Activated naive CD4-positive, alpha-beta T cell (primary cell): ENCODE measurements at places on chromosomes 16 and 17.

DNA sequence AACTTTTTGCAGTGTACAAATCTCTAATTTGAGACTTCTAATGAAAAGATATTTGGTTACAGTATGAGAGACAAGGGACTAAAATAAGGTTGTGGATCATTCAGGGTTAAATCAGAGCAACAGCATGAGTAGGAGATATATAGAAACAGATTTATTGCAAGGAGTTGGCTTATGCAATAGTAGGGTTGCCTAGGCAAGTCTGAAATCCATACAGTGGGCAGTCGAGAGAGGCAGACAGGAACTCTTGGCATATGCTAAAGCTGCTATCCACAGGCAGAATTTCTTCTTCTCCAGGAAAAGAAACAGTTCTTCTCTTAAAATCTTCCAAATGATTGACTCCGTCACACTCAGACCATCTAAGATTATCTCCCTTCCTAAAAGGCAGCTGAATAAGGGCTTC, 500.8 kb downstream of the MAF start:
- no peak for DNase-seq

- DNase-seq, result no peak
Observed at GRCh38 chr16:11410376-11411058, 65.3 kb downstream of the RMI2 start.

DNA sequence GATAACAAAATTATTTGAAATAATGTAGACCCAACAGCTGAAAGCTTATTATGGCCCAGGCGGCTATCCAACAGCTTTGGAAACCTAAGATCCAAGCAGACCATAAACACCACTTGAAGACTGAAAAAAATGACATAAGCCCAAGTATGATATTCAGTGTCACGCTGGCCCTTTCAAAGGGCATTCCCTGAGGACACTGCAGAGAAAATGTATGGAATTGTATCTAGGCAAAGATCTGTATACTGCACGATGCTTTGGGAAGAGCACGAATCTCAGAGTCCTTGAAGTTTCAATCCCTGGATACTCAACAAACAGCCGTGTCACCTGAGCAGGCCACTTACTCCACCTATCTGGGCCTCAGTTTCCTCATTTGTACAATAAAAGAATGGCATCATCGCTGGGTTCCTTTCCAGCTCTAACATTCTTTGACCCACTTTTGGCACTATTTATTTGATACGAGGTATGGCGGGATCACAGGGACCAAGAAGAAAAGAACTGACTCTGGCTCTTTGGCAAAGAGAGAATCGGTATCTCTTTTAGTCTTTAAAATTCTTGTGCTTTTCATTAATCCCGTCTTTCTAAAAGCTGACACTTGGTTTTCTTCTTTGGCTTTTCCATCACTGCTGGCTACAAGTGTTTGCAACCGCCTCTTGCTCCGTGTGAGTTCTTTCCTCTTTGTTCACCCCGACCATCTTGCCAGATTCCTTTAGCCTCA, 1.2 kb downstream of the STAT5B start:
- DNase-seq, result no peak

DNA sequence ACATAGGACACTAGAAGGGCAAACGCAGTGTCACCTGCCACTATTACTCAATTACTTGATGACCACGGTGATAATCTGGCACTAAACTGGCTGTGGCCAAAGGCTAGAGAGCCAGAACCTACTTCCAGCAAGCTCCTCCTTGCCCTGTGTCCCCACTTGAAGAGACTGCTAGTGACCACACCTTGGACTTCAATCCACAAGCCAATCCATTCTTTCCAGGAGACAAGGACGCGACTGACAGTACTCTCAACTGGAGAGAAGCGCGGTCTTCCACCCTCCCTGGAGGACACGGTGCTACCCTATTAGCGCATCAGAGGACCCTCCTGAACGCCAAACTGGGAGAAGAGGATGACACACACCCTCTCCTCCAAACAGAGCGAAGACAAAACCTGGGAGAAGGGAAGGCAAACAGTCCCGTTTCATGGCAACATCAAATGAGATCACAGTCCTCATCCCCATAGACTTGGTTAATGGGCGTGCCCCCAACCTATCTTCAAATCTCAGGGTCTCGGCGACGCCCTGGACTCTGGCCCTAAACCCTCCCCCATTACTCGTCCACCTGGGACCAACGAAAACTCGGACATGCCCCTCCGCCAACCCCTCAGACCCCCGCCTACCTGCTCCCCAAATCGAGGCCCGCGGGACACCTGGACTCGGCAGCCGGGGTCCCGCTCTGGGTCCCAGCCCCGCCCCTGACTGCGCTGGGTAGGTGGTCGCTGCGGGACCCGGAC, 508 bp downstream of the FLCN start:
- no peak for DNase-seq

- no peak for DNase-seq
Observed at GRCh38 chr16:61435346-61435745, 600.9 kb downstream of the CDH8 start.

DNA sequence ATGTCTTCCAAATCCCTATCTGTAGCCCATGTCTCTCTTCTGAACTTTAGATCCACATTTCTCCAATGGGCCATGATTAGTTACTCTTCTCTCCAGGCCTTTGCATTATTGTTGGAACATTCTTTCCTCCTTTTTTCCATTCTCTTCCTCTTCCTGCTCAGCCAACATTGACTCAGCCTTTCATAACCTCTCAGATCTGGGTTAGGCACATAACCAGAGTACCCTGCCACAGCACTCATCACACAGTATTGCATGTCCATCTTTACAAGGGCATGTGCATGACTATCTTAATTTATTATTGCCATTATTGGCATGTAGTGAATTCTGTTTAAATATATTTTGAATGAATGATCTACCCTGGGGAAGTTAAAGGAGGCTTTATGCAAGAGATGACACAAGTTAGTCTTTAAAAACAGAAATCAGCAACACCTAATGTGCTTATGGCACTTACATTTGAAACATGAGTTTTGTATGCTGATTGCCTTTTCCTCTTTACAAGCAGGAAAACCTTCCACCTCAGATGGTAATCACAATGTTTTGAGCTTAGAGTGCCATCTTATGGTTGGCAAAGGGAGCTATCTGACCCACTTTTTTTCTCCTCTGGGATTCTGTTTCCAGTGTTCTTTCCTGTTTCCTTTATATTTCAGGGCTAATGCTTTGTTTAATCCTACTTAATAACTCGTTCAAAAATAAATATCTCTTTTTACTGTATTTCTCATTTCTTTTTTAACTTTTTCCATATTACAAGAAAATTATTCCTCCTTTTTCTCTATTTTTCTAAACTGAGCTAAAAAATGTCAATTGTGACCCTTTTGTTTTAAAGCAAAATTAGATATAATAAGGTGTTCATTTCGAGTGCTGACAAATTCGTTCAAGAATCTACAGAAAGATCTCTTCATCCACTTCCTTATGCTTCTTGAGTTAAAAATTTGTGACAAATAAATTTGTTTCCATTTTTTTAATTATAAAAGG, 151.0 kb upstream of the RBL2 start:
- DNase-seq, result no peak

DNA sequence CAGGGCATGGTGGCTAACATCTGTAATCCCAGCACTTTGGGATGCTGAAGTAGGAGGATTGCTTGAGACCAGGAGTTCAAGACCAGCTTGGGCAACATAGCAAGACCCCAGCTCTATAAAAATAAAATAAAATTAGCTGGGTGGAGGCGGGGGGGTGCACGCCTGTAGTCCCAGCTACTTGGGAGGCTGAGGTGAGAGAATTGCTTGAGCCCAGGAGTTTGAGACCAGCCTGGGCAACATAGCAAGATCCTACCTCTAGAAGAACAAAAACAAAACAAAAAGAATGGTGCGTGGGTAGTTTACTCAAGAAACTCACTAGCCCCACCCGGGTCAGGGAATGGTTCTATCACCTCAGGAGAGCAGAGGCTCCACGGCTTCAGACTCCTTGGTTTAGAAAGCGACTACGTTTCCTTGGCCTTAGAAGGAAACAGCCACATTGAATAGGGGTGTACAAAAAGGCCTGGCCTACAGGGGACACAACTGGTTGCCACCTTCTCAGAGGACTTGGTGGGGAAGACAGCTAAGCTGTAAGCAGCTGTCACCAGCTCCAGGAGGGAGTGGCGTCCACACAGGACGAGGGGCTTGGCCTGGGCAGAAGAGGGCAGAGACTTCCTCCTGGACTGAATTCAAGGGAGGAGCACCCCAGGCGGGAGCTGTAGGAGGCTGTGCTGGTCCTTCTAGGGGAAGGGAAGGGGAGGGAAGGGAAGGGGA, 716 bp downstream of the TK1 start:
- DNase-seq, result no peak

GRCh38 chr17:22512997-22513538, 820.7 kb downstream of the KCNJ18 start:
- no peak for DNase-seq

DNA sequence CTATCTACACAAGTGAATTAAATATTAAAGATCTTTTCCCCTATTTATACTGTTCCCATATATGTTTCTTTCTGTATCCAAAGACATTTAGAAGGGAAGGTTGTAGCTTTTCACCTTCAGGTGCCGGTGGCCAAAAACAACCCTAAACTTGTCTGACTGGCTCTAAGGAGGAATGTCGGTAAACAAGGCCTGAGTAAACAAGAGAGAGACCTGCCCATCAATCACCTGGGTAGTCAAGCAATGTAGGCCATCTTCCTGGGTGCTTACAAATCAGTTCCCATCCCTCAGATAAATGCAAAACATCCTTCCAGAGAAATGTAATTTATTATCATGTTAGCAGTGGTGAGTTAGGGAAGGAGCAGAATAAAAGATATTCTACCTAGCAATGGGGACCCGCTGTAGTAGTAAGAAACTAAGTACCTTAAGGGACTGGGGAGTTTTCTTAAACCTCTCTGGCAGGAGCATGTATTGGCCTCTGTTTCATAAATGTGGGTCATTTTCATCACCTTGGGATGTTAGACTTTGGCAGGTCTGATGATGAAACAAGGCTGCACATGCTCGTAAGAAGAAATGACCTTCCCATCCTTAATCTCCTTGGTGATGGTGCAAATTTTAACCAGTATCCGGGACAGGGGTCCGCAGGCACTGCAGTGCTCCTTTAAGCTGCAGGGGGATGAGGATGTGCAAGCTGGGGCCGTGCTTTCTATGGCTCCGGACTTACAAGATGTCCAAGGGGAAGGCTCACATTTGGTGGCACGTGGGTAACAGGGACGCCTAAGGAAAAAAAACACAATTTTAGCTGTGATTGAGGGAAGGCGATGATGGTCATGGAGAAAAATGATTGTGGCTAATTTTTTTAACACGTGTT, 8.4 kb downstream of the KRT39 start:
- DNase-seq, result no peak

GRCh38 chr17:7747635-7748071, 30.1 kb downstream of the DNAH2 start:
- no peak for DNase-seq

GRCh38 chr16:24580665-24581064, 41.3 kb downstream of the RBBP6 start:
- DNase-seq, result no peak

DNA sequence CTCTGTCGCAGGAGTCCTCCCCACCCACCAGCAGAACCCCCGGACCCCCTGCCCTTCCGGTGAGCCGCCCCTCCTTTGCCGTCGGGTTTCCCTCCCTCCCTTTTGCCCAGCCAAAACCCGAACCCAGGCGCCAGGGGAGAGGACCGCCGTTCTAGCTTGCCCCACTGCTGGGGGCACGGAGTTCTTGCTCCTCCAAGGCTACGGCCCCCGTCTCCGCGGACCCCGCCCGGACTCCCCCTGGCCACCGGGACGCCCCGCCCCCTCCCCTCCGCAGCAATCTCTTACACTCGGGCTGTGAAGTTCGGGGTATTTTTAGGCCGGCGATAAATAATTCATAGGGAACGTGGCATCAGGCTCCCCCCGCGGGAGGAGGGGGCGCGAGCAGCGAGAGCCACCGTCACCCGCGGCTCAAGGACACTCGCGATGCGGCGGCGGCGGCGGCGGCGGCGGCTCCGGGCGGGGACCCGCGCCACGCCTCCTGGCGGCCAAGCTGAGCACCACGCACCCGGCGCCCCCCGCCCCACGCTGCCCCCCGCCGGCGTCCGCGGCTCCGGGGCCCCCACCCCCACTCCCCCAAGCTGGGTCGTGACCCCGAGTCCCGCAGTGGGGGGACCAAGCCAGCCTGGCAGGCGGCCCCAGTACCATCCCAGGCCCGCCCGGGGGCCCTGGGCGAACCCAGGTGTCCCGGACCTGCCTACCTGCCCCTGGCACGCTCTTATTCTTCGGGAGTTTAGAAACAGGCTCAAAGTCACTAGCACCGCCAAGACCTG, at the start of gene GRIN2C:
Gene GRIN2C, minus strand, starts transcription at position 427 of the 770 bp plus-strand sequence. CDS start 4,793 bp downstream, outside the sequence.
- peak; percentile 7 for DNase-seq

- no peak for DNase-seq
Observed at GRCh38 chr17:32185875-32186274, 43.6 kb downstream of the RHOT1 start.

GRCh38 chr17:73944366-73944765, 259.1 kb upstream of the RPL38 start:
- no peak for DNase-seq

DNA sequence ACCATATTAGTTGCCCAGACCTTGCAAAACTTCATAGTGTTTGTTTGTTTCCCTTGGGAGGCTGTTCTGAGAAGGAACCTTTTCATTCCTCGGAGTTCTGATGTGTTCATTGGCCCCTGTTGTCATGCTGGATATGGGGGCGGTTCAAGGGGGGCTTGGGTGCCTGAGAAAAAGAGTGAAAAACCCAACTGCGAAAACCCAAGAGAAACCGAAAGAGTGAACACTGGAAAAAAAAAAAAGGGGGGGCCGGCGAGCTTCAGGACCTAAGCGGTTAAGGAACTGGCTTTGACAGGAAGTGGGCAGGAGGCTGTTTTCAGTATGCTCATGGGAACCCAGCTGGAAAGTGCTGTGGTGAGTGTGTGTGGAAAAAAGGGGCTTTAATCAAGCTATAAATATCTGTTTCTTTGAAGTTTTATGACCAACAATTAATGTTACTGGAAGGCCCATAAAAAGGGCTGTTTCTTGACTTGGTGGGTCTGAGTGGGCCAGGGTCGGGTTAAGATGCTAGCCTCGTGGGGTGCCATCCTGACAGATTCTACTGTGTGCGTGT, 510.7 kb downstream of the MAF start:
- no peak for DNase-seq

- DNase-seq, result no peak
Observed at GRCh38 chr16:48180868-48181480, 25.2 kb upstream of the ABCC12 start.

GRCh38 chr17:6437466-6437865, 2.5 kb upstream of the AIPL1 start:
- no peak for DNase-seq

GRCh38 chr16:12211870-12212690, 235.5 kb downstream of the SNX29 start:
- no peak for DNase-seq

DNA sequence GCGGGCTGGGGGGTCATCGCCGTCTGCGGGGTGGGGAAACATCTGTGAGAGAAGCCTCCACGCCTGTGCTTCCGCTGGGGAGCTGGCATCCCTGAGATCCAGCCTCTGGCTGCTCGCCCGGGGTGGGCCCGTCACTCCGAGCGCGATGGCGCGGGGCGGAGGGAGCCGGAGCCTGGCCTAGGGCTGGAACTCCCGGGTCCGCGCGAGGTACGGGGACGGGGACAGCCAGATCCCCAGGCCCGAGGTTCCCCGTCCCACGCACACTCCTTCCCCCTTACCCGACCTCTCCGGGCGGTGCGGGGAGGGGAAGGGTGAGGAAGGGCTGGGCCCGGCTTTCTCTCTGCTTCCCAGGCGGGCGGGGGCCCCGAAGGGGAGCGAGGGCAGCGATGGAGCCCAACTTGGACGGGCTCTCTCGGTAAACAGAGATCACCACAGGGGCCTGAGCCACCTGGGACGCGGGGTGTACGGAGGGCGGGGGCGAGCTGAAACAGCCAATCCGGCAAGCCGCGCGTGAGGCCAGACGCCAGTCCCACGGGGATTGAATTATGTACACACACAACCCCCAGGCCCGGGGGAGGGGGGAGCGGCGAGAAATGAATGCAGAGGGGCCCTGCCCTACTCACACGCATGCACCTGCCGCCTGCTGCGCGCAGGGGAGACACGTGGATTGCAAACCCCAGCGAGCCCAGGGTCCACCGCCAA, at the start of gene SLC16A11:
Gene SLC16A11, minus strand, starts transcription at position 596 of the 702 bp plus-strand sequence. Its CDS starts 579 bp downstream, at position 17.
- no peak for DNase-seq
